ENCODE measurements at places on chromosomes 2 and 18. TPM values are rescaled to one million over a fixed set of nuclear protein-coding genes. Genes with fewer than 3 reads are reported as not detected.

- no peak overlapping the region for H3K27ac ChIP-seq
- H3K4me3 ChIP-seq: no peak overlapping the region
- no peaks in the 10 kb centered on the region for H3K4me1 ChIP-seq
- no peak for DNase-seq
These were observed 8.2 kb upstream of the CCDC195 start for GRCh38 chr2:224724331-224724730.

Gene NR4A2
- 2.1 TPM for total RNA-seq

- no peak overlapping the region for H3K4me3 ChIP-seq
- no peaks in the 10 kb centered on the region for H3K27me3 ChIP-seq
- no peak overlapping the region for H3K27ac ChIP-seq
- no peaks in the 10 kb centered on the region for H3K4me1 ChIP-seq
- H3K36me3 ChIP-seq: no peaks in the 10 kb centered on the region
These were observed 38.7 kb downstream of the DCDC2C start for GRCh38 chr2:3741867-3742602.

GRCh38 chr18:3150274-3150673, 69.5 kb downstream of the MYOM1 start:
- H3K27ac ChIP-seq: no peak overlapping the region
- no peak for DNase-seq
- H3K36me3 ChIP-seq: no peaks in the 10 kb centered on the region

- no peaks in the 10 kb centered on the region for H3K36me3 ChIP-seq
- H3K4me1 ChIP-seq: no peaks in the 10 kb centered on the region
- peaks cover 25% of the 10 kb centered on the region for H3K27me3 ChIP-seq
- no peak overlapping the region for H3K27ac ChIP-seq
- DNase-seq: no peak
These were observed 7.2 kb downstream of the SLC30A3 start for GRCh38 chr2:27255660-27256059.

DNA sequence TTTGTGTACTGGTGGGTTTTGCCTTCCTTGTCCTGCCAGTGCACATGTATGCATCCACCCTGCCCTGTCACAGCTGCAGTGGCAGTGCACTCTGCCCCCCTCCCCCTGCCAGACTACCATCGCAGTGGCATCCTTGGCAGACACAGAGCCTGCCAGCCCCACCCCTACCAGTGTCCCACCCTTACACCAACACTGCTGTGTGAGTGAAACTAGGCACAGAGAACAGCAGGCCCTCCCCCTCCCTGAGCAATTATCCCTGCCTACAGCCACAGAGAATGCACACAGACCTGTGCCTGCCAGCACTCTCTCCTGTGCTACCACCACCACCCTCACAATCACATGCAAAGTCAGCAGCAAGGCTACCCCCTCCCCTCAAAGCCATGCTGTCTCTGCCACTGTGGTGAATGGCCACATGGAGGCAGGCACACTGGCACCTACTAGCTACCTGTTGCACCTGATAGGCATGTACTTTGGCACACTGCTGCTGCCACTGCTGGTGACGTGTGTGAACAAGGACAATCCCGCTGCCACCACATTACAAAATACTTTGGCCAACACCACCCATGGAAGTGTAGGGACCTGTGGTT, 239.8 kb downstream of the CALCRL start:
- H3K36me3 ChIP-seq: no peaks in the 10 kb centered on the region
- DNase-seq: no peak
- H3K4me1 ChIP-seq: no peaks in the 10 kb centered on the region
- no peak overlapping the region for H3K27ac ChIP-seq
- H3K4me3 ChIP-seq: no peak overlapping the region
- no peaks in the 10 kb centered on the region for H3K27me3 ChIP-seq

- H3K27ac ChIP-seq: no peak overlapping the region
- no peaks in the 10 kb centered on the region for H3K4me1 ChIP-seq
- DNase-seq: no peak
- H3K27me3 ChIP-seq: no peaks in the 10 kb centered on the region
- H3K4me3 ChIP-seq: no peak overlapping the region
- no peaks in the 10 kb centered on the region for H3K36me3 ChIP-seq
These were observed 225.5 kb upstream of the TMEM200C start for GRCh38 chr18:6120820-6121279.

DNA sequence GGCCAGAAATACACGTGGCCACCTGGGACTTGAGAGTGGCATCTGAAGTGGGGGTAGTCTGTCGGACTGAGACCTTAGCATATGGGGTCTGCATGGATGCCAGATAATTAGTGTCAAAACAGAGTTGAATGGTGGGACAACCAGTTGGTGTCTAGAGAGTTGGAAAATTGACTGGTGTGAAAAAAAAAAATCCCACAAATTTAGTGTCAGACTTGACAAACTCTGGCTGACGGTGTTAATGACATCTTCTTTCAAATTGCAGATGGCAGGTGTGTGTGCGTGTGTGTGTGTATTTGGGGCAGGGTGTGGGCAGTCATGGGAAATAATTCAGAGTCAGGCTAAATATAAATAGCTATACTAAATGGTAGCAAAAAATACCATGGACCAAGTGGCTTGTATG, 365.4 kb upstream of the RGPD4 start:
- no peaks in the 10 kb centered on the region for H3K36me3 ChIP-seq
- H3K4me3 ChIP-seq: no peak overlapping the region
- no peak for DNase-seq
- H3K27ac ChIP-seq: no peak overlapping the region

- H3K4me1 ChIP-seq: no peaks in the 10 kb centered on the region
- H3K36me3 ChIP-seq: no peaks in the 10 kb centered on the region
- H3K27ac ChIP-seq: no peak overlapping the region
- no peaks in the 10 kb centered on the region for H3K27me3 ChIP-seq
These were observed 92.1 kb downstream of the AOX1 start for GRCh38 chr2:200677721-200678532.

DNA sequence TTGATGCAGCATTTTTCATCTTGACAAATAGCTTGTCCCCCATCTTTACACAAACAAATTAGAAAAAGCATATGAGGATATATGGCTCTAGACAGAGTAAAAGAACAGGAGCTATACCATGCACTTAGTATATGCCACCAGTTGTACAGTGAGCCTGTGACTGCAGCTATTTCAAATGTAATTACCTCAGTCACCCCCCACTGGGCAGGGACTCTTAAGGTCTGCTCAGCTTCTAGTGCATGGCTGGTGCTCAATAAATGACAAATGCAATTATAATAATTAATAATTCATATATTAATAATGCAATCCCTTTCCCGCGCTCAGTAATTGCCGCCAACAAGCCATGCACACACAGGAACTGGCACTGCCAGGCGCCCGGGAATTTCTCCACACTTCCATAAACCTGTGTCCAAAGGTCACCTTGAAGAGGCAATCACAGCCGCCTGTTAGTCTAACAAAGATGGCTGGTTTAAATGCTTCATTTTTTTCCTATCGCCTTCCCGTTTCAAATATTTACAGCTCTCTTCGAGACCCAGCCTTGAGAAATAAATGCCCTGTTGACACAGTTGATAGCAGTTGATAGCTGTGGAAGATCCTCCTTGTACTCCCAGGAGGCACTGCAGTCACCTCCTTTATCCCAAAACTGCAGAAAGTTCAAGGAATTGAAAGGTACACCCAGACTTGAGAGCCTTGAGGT, 156.6 kb downstream of the INO80D start:
- no peak overlapping the region for H3K27ac ChIP-seq
- peaks cover 10% of the 10 kb centered on the region for H3K4me1 ChIP-seq
- H3K4me3 ChIP-seq: no peak overlapping the region
- no peak for DNase-seq
- H3K36me3 ChIP-seq: no peaks in the 10 kb centered on the region
- peaks cover 8% of the 10 kb centered on the region for H3K27me3 ChIP-seq
